Trophoblast cell (in vitro differentiated cells and primary cell): ENCODE measurements at places on chromosomes 6 and 20.

DNA sequence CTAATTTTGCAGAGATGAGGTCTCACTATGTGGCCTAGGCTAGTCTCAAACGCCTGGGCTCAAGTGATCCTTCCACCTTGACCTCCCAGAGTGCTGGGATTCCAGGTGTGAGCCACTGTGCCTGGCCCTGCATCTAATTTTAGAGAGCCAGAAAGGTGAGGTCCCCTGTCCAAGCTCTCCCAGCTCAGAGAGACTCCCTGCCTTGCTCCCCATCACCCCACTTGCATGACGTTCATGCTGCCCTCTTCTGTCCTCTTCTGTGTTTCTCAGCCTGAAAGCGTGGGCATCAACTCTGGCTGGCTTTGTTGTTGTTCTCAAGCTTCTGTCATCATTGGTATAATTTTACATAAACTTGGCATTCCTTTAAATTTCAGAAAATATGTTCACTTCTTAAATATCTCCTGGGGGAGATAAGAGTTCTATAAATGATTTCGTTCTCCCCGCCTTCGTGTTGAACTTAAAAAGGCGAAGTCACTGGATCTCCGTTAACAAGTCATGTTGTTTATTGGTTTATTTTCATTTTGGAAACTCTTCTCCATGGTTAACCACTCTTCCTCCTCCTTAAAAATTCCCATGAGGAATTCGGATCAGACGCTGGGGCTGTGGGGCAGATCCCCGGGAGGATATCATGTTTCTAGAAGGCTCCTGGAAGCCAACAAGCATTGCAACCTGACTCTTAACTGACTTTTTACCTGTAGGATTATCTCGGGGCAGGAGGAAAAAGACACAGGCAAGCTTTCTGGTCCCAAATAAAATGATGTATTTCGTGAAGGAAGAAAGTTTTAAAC is 13.2 kb upstream of the PARD6B start:
- H3K27me3 ChIP-seq: no peaks in the 10 kb centered on the region
- DNase-seq: no peak
- no peak overlapping the region for H3K4me3 ChIP-seq
- no peak overlapping the region for H3K27ac ChIP-seq

- H3K36me3 ChIP-seq: peaks cover 67% of the 10 kb centered on the region
- H3K4me3 ChIP-seq: no peak overlapping the region
- H3K27ac ChIP-seq: no peak overlapping the region
- H3K4me1 ChIP-seq: peaks cover 21% of the 10 kb centered on the region
- DNase-seq: no peak
- H3K27me3 ChIP-seq: no peaks in the 10 kb centered on the region
These were observed 26.2 kb upstream of the SRF start for GRCh38 chr6:43144879-43145278.

DNA sequence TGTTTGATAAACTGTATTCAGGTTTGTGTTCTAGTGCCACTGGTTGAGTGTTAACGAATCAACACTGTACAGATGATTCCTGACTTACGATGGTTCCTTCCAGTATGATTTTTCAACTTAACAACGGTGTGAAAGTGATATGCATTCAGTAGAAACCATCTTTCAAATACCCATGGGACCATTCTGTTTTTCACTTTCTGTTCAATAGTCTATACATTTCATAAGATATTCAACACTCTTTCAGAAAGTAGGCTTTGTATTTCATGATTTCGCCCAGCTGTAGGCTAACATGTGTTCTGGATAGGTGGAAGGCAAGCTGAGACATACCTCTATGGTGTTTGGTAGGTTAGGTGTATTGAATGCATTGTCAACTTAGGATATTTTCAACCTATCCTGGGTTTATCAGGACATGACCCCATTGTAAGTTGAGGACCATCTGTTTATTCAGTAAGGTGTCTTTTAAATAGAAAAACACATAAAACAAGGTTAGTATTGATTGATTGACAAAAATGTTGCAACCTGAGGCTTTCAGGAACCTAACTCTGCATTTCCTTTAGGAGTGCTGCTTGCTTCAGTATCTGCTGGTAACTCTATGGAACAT is 32.3 kb downstream of the SYNJ2 start:
- H3K27me3 ChIP-seq: no peaks in the 10 kb centered on the region
- no peak overlapping the region for H3K4me3 ChIP-seq
- no peak overlapping the region for H3K27ac ChIP-seq
- H3K36me3 ChIP-seq: peaks cover 15% of the 10 kb centered on the region
- DNase-seq: no peak

GRCh38 chr6:43795421-43795820 is 25.4 kb downstream of the VEGFA start:
- H3K4me3 ChIP-seq: no peak overlapping the region
- H3K4me1 ChIP-seq: peaks cover 33% of the 10 kb centered on the region
- H3K36me3 ChIP-seq: no peaks in the 10 kb centered on the region
- no peaks in the 10 kb centered on the region for H3K27me3 ChIP-seq

GRCh38 chr6:73054958-73055357 is 170.3 kb downstream of the KHDC1L start:
- DNase-seq: no peak
- no peaks in the 10 kb centered on the region for H3K36me3 ChIP-seq
- no peaks in the 10 kb centered on the region for H3K27me3 ChIP-seq
- no peak overlapping the region for H3K27ac ChIP-seq
- no peaks in the 10 kb centered on the region for H3K4me1 ChIP-seq
